Naive thymus-derived CD8-positive, alpha-beta T cell (primary cell): ENCODE measurements at places on chromosomes 13 and 19. TPM values are rescaled to one million over a fixed set of nuclear protein-coding genes. Genes with fewer than 3 reads are reported as not detected.

DNA sequence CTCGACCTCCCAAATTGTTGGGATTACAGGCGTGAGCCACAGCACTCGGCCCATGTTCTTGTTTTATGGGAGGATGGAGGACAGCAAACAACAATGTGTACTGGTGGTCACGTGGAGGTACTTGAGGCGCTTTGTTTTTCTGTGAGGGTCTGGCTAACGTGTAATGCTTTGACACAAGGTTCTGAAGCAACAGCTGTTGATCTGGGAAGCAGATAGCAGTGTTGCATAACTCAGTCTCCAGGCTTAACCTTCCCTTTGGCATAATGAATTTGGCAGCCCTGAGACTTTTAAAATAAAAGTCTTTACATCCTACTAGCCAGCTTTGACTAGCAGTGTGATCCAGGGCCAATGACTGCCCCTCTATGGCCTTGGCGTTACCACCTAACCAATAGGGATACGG lies 6.9 kb upstream of the ZNF580 start:
- no peak for DNase-seq

Gene CACNG6
- total RNA-seq, result not detected

- DNase-seq, result no peak
Observed at GRCh38 chr19:23002690-23003422, at the start of gene ZNF728. Gene ZNF728, minus strand, starts transcription at chr19:23003176. Its CDS starts 146 bp downstream, at chr19:23003030.

DNA sequence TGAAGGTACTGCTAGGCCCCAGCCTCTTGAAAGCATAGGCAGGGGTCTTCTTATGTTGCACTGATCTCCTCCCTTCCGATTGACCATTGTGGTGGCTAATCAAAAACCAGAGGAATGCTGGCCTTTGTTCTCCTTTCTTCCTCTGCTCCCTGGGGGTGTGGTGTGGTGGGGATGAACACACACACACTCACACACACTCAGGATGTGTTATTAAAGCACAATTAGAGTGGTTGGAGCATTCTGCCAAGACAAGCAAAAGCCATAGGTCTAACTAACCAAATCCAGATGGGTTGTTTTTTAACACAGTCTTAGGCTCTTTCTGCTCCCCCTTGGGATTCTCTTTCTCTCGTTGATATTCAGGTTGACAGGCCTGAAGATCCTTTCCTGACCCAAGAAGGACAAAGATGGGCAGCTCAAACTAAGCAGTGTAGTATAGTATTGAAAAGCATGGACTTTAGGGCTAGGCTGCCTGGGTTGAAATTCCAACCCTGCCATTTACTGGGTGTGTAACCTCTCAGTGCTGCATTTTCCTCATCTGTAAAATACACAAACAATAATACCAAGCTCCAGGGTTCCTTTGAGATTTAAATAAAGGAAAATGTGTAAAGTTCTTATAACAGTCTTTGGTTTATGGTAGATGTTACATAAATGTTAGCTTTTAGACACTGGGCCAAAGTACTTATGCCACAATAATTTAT lies 25.5 kb upstream of the DGKH start:
- no peak for DNase-seq

GRCh38 chr13:57641051-57641450 lies 9.5 kb downstream of the PCDH17 start:
- no peak for DNase-seq

DNA sequence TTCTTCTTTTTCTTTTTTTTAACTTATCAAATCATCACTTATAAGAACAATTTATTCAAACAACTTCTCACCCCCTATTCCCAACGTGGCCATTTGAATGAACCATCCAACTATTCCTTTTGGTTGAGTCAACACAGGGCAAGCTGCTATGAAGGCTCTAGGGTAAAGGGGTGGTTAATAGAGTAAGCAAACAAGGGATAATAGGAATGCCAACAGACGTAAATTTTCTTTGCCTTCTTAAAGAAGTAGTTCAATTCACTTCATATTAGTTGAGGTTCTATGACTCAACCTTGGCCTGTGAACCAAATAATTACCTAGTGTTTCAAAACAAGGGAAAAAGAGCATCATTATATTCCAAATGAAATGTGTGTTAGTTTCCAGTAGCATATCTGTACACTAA lies 1383.8 kb upstream of the SLC10A2 start:
- no peak for DNase-seq

DNA sequence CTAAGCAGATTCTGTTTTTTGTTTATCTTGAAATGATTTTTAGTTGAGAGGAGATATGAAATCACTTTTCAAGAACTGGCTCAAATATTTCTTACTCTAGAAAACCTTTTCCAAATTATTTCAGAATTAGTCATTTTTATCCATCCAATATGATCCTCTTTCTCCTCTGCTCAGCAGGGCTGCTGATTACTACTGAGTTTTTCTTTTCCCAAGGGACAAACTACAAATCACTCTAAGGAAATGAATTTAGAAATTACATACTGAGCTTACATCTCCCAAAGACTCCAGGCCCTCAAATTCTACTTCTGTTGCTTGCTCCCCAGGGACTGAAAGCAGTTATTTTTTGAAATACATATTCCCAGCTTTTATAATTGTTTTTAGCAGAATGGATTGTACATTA lies 87.4 kb upstream of the UFM1 start:
- DNase-seq, result no peak

GRCh38 chr19:50427997-50428425 lies 4.7 kb upstream of the MYBPC2 start:
- peak; percentile 24 for DNase-seq

GRCh38 chr13:113562085-113562749 lies 22.3 kb upstream of the TFDP1 start:
- peak; percentile 33 for DNase-seq

- no peak for DNase-seq
Observed at GRCh38 chr13:92827503-92827902, 399.1 kb upstream of the GPC6 start.

GRCh38 chr19:10644260-10645007 lies 9.7 kb upstream of the ILF3 start:
- DNase-seq, result peak; percentile 90

Gene CIC
- 84.7 TPM for total RNA-seq

Gene ZNF628
- total RNA-seq, result 13.2 TPM

DNA sequence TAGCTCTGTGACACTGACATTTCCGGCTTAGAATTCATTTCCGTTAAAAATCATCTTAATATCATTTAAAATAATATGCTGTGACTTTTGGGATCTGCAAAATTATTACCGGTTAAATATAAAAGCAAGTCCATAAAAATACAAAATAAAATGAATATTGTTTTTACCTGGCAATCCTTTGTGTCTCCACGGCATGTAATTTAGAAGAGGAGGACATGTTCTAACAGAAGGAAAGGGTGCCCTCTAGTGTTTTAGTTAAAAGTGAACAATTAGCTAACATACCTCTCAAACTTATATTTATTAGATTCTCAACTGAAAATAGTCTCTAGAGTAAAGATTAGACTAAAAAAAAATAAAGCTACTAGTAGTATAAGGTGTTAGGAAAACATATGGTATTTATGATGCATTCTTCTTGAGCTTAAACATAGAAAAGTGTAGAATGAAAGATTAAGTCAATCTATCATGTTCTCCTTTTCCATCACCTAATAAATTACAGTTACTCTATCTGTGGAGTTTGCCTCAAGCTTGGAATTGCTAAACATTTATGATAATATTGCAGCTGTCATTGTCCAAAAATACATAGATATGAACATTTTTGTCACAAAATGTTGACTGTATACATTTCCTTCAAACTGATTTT lies 676.7 kb upstream of the SPRY2 start:
- no peak for DNase-seq

- no peak for DNase-seq
Observed at GRCh38 chr13:83780227-83780626, 102.0 kb downstream of the SLITRK1 start.

Gene KLC3
- not detected for total RNA-seq

Gene ABCC4
- 9.2 TPM for total RNA-seq

- DNase-seq, result peak; percentile 96
Observed at GRCh38 chr19:37172368-37173366, at the start of gene ZNF585A. Gene ZNF585A, minus strand, starts transcription at chr19:37172695. Its CDS starts 2,785 bp downstream, at chr19:37169910.

- DNase-seq, result no peak
Observed at GRCh38 chr13:39909634-39910033, 254.2 kb downstream of the COG6 start.

Gene SERTAD3
- total RNA-seq, result 10.6 TPM

GRCh38 chr13:59088716-59089115 lies 1075.0 kb downstream of the DIAPH3 start:
- no peak for DNase-seq

DNA sequence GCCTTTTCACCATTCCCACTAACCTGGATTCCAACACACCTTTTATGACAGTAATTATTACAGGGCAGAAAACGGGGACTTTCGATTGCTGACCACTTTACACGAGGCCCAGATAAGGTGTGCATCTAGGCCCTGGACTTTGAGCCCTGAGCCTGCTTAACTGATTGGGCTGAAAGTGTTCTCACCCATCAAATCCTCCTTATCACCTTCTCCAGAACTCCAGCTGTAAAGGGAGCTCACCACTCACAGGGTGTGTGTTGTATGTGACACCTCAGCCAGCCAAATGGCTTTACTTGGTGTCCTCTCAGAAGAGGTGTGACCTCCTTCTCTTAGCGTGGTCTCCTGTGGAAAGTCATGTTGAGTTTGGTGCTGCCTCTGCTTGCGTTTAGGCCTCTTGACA lies 36.5 kb downstream of the SIPA1L3 start:
- no peak for DNase-seq

Gene TMEM238
- total RNA-seq, result 10.2 TPM

- DNase-seq, result no peak
Observed at GRCh38 chr13:95707442-95708390, 30.8 kb downstream of the DNAJC3 start.

DNA sequence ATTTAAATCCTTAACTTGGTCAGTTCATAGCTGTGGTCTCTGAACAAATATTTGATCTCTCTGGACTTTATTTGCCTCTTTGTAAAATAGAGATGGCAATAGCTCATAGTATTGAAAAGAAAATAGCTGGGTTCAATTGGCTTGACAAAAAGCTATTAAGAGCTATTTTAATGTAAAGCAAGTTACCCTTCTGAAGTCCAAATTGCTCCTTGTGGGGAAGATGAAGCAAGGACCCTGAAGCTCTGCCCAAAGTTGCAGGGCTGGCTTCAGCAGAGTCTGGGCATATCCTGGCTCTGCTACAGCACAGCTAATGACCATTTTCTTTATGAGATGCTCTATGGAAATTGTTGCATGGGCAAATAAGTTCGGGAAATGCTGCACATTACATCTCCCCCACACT lies 484.5 kb downstream of the TDRD3 start:
- no peak for DNase-seq

Gene DMAC2
- 26.2 TPM for total RNA-seq

Gene SERP2
- total RNA-seq, result not detected

Gene COX7A1
- total RNA-seq, result not detected

- DNase-seq, result no peak
Observed at GRCh38 chr19:6212403-6213265, 67.1 kb downstream of the MLLT1 start.

GRCh38 chr13:37132211-37132610 lies 26.7 kb upstream of the CSNK1A1L start:
- no peak for DNase-seq

Gene SYMPK
- total RNA-seq, result 89.9 TPM

DNA sequence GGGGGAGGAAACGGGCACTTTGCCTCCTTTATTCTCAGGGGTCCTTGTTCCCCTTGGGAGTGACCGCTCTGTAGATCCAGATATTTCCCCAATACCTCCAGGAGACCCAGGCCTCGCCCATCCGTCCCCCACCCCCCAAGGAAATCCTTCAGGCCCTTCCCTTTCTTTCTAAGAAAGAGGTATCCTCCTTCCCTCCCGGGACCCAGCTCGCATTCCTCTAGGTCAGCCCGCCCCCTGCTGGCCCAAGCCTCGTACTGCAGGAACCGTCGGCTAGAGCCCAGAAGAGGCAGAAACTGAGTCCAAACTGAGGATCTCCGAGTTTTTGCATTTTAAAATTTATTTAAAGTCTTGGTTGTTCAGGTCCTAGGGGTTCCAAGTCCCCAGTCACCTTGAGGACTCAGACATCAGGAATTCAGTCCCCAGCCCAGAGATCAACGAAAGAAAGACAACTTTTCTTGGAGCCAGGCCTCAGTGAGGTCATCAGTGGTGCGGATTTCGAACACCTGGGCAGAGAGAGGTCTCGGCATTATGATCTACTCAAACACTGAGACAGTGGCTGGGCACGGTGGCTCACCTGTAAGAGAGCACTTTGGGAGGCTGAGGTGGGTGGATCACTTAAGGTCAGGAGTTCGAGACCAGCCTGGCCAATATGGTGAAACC lies 7.5 kb upstream of the LRFN1 start:
- peak; percentile 75 for DNase-seq

- DNase-seq, result no peak
Observed at GRCh38 chr13:89750371-89750770, 1597.1 kb upstream of the MIR17HG start.

DNA sequence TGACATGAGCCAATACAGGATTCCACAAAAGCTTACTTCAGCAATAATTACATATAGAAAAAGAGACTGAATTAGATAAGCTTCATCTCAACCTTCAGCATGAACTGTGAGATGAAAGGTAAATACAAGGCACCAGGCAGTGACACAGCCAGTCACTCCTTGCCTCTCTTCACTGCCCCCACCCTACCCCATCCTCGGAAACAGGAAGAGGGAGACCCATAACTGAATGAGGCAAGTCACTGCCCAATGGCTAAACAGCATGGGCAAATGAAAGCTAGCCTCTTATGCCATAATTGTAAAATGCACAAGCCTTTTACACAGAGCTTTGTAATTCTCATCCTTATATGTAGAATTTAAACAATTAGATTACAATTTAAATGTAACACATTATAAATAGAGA lies 1.7 kb downstream of the ZNF160 start:
- no peak for DNase-seq

Gene PCDH20
- total RNA-seq, result not detected

Gene FAM216B
- total RNA-seq, result not detected

DNA sequence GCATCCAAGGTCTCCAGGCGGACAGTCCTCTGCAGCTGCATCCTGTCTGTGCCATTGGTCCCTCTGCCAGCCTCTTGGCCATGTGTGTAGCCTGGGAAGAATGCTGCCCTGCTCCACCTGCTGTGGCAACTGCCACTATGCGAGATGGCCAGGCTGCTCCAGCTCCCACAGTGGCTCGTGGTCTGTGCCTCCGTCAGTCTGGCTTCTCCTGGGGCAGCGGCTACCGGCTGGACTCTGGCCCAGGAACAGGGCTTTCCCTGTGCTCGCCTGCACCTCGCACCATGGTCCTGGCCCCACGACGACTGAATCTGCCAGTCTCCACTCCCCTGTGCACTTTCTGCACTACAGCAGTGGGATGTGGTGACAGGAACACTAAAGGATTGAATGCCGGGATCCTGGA lies 26.7 kb upstream of the FFAR2 start:
- DNase-seq, result no peak

DNA sequence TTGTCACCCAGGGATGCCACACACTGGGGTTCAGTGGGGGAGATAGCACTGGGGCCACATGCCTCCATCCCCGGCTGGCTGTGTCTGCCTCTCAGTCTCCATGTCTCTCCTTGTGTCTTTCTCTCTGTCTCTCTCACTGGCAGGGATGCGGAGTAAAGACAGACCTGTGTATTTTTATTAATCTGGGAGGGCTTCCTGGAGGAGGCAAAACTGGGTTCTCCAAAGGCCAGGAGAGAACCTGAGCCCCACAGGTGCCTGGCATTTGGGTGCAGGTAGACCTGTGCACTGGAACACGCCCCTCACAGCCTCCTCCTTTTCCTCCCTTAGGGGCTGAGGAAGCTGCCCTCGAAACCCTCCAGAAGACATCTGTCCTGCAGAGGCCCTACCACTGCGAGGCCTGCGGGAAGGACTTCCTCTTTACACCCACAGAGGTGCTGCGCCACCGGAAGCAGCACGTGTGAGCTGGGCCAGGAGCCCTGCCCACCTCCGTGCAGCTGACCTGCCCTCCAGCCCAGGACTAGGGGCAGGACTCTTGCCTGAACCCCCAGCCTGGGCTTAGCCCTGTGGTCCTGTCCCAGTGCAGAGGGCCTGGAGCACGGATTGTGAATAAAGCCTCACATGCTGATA lies 32.7 kb downstream of the DHX34 start:
- peak; percentile 7 for DNase-seq

Gene GGACT
- 4.0 TPM for total RNA-seq
